ENCODE measurements at places on chromosomes 13 and 19.

DNA sequence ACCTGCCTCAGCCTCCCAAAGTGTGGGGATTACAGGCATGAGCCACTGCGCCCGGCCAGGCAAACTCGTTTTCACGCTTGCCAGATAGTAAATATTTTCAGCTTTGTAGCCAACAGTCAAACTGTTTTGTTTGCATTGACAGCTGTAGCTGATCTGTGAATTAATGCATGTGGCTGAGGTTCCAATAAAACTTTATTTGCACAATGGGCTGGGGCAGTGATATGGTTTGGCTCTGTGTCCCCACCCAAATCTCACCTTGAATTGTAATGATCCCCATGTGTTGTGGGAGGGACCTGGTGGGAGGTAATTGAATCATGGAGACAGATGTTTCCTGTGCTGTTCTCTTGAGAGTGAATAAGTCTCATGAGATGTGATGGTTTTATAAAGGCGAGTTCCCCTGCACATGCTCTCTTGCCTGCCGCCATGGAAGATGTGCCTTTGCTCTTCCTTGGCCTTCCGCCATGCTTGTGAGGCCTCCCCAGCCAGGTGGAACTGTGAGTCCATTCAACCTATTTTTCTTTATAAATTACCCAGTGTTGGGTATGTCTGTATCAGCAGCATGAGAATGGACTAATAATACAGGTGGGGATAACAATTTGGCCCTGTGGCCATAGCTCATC lies 22.4 kb upstream of the RANBP3 start:
- DNase-seq = no peak

DNA sequence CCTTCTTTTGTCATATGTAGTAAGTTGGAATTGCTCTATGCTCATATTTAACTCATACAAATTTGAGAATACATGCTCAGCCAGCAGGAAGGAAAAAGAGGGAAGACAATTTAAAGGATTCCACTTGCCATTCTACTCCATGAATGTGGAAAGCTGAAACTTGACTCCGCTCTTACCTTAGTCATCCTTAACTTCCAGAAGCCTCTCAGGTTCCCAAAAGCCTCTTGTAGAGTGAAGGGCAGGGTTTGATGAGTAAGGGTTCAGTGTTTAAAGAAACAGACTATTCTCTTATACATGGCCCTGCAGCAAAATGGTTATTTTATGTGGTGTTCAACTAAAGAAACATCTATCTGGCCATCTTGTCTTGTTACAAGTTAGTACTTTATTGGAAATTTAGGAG lies 27.1 kb downstream of the FAM124A start:
- DNase-seq = no peak

DNA sequence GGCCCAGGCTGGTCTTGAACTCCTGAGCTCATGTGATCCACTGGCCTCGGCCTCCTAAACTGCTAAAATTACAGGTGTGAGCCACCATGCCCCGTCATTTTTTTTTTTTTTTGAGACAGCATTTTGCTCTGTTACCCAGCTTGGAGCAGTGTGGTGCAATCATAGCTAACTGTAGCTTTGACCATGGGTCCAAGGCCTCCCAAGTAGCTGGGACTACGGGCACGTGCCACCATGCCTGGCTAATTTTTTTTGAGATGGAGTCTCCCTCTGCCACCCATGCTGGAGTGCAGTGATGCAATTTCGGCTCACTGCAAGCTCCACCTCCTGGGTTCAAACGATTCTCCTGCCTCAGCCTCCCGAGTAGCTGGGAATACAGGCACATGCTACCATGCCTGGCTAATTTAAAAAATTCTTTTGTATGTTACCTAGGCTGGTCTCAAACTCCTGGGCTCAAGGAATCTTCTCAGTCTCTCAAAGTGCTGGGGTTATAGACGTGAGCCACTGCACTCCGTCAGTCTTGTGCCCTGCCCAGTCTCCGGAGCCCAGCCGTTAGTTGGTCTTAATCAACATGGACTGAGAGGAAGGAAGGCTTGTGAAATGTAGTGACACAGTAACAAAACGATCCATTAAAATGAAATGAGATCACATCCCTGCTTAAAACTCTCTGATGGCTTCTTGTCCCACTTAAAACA lies 1.4 kb upstream of the LRG1 start:
- no peak for DNase-seq

GRCh38 chr19:39321117-39321831 lies 611 bp upstream of the LRFN1 start:
- no peak for DNase-seq

GRCh38 chr19:6250024-6250615 lies 29.7 kb downstream of the MLLT1 start:
- no peak for DNase-seq

GRCh38 chr19:29666578-29667386 lies 1.5 kb downstream of the PLEKHF1 start:
- no peak for DNase-seq

DNA sequence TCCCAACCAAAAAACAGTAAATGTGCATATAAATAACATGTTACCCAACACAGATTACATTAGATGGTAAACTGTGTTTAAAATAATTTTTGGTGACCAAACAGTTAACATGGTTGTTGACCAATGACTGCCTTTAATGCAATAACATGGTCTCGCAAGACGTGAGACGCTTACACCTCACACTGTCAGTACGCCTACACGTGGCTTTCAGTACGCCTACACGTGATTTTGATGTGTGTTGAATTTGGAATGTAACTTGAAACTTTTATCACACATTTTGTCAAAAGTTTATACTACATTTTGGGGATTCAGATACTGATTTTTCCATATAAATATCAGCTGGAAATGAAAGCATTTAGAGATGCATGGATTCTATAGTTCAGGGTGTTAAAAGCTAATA lies 32.0 kb downstream of the SLC7A9 start:
- DNase-seq = no peak

- DNase-seq = no peak
Observed at GRCh38 chr19:29974701-29975100, 32.7 kb downstream of the URI1 start.

DNA sequence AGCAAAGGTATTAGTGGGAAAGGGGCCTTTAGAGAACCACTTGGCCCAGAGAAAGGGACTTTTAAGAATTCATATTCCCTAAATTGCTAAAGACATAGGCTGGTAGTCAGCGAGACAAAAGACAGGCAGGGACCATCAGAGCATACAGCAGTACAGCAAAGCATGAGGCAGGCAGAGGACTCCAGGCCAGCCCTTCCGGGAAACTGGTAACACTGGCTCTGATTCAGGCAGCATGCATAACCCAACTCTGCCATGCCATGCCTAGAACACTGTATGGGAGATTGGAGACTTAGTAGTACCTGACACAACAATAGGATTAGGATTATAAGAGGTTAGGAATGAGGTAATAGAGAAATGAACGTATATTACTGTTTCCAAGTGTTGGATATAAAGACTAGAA lies 34.9 kb downstream of the CAB39L start:
- DNase-seq = no peak

DNA sequence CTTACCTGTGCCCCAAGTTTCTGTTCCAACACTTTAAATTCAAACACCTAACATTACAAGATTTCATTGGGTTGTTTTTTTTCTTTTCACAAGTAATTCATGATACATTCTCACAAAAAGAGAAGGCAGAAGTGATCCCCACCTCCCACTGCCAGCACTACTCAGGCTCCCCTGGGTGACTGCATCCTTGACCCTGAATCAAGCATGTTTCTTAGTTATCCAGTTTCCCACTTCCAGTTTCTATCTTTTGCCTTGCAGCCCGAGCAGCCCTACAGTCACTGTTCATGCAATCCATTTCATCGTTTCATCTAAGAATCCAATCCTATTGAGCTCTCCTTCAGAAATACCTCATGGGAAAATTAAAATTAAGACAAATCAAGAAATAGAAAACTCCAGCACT lies 61.4 kb downstream of the RNASEH2B start:
- no peak for DNase-seq

DNA sequence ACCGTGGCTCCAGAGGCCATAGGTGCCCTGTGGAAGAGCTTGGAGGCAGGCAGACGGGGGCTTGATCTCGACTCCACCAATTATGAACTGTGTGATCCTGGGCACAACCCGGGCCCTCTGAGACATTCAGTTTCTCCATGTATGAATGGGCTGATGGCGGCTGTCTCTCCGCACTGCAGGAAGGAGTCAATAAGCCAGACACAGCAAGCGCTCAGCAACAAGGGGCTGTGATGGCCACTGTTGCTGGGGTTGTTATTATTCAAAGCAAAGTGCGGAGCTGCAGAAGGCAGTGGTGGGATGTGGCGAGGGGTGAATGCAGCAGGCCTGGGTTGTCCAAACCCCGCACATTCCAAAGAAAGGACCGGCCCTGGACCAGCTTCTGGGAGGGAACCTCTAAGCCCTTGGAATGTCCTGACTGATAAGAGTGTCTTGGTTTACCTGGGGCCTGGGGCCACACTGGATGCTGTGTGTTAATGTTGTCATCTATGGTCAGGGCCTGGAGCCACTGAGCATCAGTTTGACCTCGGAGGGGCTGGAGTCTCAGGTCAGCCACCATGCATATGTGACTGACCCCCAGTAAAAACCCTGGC lies 8.3 kb downstream of the TMEM143 start:
- DNase-seq = no peak

DNA sequence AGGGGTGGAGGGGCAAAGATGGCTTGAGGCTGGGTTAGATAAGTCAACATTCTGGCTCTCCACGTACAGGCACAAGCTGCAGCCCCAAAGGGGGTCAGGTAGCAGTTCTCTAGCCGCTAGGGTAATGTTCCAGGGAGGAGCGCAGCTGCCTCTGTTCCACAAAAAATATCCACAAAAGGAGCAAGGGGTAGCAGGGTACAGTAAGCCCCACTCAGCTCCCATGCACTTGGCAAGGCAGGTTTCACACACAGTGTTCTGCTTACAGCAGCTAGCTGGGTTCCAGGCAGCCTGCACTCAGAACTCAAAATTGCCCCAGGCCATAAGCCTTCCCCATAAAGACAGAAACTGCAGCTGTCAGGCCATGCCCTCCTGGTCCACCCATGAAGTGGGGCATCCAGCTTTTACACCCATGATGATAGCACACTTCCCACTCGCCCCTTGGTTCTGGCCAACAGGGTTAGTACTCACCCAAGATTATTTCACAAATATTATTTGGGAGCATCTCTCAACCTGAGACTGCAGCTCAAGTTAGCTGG lies 130.0 kb downstream of the CYSLTR2 start:
- DNase-seq = no peak

DNA sequence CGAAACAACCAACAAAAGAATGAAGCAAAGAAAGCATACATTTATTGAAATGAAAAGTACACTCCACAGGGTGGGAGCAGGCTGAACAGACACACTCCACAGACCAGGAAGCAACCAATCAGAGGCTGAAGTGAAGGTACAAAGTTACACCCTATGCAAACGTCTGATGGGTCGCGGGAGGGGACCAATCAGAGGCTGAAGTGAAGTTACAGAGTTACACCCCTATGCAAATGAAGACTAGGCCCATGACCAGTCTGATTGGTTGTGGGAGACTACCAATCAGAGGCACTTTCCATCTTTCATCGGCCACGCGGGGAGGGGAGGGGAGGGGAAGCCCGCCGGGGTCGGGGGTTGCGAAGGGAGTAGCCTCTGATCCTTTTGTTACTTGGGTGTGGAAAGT lies 12.4 kb upstream of the FBL start:
- no peak for DNase-seq

- no peak for DNase-seq
Observed at GRCh38 chr13:42119875-42120274, 71.4 kb downstream of the DGKH start.

DNA sequence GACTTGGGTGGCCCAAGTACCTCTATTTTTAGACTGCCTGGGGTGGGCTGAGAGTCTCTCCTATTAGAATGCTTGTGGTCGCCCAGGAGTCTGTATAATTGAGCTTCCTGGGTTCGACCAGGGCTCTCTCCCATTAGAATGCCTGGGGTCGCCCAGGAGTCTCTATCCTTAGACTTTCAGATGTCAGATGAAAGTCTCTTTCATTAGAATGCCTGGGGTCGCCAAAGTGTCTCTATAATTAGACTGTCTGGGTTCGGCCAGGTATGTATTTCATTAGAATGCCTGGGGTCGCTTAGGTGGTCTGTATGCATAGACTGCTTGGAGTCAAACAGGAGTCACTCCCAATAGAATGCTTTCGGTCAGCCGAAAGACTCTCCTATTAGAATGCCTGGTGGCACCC lies 1471.7 kb downstream of the UQCRFS1 start:
- DNase-seq = peak; percentile 56

- no peak for DNase-seq
Observed at GRCh38 chr19:49085868-49086232, 599 bp downstream of the SNRNP70 start.

GRCh38 chr13:101520672-101521071 lies 68.2 kb downstream of the ITGBL1 start:
- peak; percentile 49 for DNase-seq

DNA sequence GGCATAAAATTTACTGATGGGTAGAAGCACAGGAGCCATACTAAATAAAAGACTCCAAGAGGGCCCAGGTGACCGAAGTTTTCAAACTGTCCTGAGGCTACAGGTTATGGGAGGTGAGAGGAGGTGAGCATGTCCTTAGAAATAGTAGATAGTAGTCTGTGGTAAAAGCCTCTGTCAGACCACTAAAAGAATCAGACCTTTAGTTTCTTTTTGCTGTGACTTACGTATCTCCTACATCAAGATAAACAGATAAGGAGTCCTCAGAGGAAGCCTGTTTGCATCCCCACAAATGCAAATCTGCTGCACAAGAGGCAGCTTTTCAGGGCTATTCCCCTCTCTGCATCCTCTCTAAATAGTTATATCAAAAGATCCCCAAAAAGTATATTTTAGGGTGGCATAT lies 711.6 kb upstream of the SLITRK6 start:
- no peak for DNase-seq

DNA sequence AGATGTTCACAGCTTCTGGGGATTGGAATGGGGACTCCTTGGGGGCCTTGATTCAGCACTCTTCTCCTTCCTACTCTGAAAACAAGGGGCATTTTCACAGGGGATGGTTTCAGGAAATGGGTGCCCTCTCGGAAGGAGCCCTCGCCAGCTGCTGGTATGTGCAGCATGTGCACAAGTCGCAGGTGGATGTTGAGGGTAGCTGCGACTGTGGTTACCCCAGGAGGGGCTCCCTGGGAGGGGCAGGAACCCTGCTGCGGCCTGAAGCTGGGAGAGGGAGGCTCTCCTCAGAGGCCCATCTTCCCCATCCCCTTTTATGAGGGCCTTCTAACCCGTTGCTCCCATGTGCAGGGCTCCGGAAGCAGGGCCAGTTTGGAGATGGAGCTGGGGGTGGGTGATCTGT lies 6.2 kb downstream of the ZNF446 start:
- no peak for DNase-seq

DNA sequence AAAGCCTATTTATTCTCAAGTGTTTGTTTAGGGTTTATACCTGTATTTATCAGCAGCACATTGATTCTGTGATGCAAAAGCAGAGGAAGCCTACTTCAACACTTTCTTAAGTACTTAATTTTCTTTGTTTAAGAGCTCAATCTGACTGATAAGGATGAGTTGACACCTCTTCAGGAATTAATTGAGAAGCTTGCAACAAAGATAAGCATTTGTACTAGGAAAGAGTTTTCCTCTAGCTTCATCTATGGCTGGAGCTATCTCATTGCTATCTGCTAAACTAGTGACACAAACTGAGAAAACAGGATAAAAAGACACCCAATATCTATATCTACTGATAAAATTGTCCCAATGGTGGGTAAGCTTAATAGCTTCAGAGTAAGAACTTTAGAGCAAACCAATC lies 170.1 kb upstream of the SLITRK6 start:
- no peak for DNase-seq

GRCh38 chr13:45372189-45373161 lies 31.5 kb upstream of the TPT1 start:
- no peak for DNase-seq

All from SJSA1 (cell line).